ENCODE measurements at places on chromosomes 16 and 17. TPM values are rescaled to one million over a fixed set of nuclear protein-coding genes. Genes with fewer than 3 reads are reported as not detected.

Gene GNAO1
- 21.0 TPM for total RNA-seq

Gene NACA2
- not detected for total RNA-seq

Gene DDX5
- total RNA-seq, result 594 TPM

Gene USP43
- 0.27 TPM for total RNA-seq

Gene ADGRG3
- 7.4 TPM for total RNA-seq

Gene CCL7
- not detected for total RNA-seq

Gene KCNG4
- not detected for total RNA-seq

Gene PERCC1
- 0.74 TPM for total RNA-seq

Gene KRT31
- total RNA-seq, result not detected

GRCh38 chr17:17253406-17253805 lies 16.4 kb upstream of the FLCN start:
- ATAC-seq, result no peak

DNA sequence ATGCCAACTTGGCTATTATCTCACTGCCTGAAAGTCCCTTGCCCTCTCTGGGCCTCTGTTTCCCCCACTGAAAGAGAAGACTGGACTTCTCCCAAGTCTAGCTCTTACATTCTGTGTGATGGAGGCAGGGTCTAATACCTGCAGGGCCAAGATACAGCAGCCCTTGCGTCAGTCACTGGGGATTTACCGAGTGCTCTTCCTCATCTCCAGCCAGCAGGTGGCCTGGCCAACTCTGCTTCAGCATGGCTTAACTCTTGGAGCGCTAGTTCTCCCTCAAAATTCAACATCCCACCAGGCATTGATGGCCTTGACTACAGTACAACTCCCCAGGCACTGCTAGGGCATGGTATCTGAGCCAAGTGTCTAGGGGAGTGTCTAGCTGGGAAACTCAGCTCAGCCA lies 19.9 kb upstream of the MTMR4 start:
- no peak for ATAC-seq

GRCh38 chr17:6580625-6581024 lies 24.3 kb upstream of the PITPNM3 start:
- no peak for ATAC-seq

DNA sequence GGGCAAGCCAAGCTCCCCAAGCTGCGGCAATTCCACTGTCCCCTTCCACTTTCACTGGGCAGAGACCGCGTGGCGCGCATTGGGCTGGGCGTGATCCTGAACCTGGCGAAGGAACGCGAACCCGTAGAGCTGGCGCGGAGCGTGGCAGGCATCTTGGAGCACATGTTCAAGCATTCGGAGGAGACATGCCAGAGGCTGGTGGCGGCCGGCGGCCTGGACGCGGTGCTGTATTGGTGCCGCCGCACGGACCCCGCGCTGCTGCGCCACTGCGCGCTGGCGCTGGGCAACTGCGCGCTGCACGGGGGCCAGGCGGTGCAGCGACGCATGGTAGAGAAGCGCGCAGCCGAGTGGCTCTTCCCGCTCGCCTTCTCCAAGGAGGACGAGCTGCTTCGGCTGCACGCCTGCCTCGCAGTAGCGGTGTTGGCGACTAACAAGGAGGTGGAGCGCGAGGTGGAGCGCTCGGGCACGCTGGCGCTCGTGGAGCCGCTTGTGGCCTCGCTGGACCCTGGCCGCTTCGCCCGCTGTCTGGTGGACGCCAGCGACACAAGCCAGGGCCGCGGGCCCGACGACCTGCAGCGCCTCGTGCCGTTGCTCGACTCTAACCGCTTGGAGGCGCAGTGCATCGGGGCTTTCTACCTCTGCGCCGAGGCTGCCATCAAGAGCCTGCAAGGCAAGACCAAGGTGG lies 9.8 kb downstream of the SARM1 start:
- no peak for ATAC-seq

DNA sequence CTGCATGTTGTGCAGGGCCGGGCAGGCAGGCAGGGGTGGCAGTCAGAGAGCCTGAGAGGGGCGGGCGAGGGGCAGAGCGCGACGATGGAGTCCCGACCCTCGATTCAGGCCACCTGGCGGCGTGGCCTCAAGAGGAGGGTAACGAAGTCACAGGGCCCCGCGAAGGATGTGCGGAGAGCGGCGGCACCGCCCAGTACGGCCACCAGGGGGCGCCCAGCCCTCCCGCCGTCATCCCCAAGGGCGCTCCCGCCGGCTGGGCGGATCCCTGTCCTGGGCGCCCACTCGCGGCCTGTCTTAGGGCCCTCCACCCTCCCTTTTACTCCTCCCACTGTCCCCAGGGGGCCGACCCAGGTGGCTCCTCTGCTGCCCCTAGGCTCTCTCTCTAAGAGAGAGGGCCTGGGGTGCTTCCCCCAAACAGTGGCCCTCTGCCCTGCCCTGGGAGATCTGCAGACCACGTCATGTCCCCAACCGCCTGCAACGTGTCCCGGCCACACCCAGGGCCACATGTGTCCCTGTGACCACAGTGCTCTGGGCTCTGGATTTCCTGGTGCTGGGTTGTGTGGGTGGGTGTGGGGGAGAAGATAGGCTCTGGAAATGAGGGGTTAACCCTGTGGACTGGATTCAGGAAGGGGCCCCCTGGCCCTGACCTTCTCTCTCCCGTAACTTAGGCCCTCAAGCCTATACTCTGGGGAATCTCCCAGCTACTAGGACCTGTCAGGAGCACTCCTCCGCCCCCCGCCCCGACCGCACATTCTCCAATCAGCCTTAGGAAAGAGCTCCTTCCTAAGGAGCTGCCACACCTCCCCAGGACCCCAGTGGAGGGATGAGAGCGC lies 5.9 kb downstream of the DPEP2 start:
- peak; percentile 89 for ATAC-seq

DNA sequence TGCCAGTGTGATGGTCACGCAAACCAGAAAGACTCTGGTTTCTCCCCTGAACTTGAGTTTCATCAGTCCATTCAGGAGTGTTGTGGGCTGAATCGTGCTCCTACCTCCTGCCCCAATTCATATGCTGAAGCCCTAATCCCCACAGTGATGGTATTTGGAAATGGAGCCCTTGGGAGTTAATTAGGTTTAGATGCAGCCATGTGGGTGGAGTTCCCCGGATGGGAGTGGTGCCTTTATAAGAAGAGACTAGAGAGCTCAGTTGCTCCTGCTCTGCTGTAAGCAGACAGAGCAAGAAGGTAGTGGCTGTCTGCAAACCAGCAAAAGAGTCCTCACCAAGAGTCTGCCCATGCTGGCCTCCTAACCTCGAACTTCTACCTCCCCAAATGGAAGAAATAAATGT lies 160.3 kb upstream of the DYNLRB2 start:
- ATAC-seq, result no peak

GRCh38 chr16:79902351-79902750 lies 301.8 kb upstream of the MAF start:
- ATAC-seq, result no peak

- ATAC-seq, result no peak
Observed at GRCh38 chr17:83132251-83133081, 53.1 kb downstream of the METRNL start.

- no peak for ATAC-seq
Observed at GRCh38 chr17:42565523-42566214, 1.2 kb upstream of the MLX start.

GRCh38 chr16:3460585-3460984 lies 17.1 kb downstream of the NAA60 start:
- no peak for ATAC-seq

DNA sequence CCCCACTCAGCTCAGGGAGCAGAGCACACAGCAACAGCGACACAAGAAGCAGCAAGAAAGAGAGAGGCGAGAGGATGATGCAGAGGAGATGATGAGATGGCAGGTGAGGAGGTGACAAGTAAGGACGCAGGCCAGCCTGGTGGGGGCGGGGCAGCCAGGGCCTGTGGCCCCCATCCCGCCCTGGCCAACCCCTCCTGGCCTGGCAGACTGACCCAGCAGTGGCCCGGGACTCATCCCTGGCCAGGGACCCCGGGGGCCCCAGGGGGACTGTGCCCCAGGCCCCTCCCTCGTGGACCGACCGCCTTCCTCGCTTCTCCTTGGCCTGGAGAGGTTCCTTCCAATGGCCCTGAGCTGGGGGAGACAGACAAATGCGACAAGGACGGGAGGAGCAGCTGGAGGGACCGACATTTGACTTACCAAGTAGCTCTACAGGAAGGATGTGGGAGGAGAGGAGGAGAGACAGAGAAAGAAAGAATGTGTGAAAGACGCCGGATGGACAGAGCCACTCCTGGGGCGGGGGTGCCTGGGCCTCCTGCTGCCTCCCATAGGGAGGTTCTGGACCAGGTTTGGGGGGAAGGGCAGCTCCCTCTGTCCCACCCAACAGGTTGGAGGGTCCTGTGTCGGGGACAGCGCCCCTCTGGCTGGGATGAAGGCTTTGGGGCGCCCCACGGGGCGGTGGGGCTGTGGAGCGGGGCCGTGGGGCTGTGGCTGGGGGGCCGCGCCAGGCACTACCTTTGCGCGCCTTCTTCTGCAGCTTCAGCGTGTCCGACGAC lies 6.8 kb downstream of the MTSS2 start:
- no peak for ATAC-seq

- ATAC-seq, result no peak
Observed at GRCh38 chr16:11283820-11284248, 2.7 kb upstream of the PRM1 start.

DNA sequence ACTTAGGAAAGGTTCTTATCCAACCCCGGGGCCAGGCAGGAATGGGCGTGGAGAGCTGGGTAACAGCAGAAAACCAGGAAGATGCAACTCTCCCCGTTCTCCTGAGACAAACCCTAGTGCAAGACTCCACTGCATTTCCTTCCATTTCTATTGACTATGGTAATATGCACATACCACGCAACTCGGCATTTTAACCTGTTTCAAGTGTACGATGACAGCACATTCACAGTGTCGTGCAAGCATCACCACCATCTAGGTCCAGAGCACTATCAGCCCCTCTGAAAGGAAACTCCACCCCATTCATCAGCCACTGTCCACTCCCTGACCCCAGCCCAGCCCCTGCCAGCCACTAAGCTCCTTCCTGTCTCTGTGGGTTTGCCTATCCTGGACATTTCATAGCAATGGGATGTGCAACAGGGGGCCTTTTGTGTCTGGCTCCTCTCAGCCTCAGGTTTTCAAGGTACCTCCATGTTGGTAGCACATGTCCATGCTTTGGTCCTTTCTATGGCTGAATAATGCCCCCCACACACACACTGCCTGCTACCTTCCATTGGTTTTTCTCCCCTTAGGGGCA lies 441.9 kb downstream of the SOX9 start:
- no peak for ATAC-seq

DNA sequence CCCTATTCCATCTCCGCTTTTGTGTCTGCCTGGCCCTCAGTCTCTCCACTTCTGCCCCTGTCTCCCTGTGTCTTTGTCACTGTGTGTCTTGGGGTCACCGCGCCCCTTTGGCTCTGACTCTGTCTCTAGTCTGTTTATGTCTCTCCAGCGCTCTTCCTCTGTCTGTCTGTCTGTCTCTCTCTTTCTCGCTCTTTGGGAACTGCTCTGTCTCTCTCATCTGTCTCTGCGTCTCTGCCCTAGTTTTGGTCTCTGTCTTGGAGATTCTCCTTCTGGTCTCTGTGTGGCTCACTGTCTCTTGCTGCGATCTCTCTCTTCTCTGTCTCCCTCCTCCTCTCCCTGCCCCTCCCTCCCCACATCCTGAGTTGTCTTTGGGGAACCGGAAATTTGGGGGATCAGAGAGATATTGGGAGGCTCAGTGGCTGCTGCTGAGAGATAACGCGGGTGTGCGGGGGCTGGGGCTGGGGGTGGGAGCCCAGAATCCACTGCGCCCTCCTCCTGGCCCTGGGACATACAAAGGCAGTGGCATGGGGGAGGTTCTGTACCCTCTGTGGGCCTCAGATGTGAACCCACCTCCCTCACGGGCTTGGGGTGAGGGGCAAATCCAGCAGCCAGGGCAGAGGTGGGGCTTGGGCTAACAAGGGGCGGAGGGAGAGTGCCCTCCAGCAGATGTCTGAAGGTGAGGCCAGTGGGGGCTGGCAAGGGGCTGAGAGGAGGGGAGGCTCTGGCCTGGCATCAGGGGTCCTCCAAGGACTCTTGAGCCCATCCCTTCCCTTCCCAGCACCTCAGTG lies 24.4 kb downstream of the LAT start:
- ATAC-seq, result no peak

- ATAC-seq, result peak; percentile 34
Observed at GRCh38 chr17:1515640-1516387, 598 bp downstream of the INPP5K start.

DNA sequence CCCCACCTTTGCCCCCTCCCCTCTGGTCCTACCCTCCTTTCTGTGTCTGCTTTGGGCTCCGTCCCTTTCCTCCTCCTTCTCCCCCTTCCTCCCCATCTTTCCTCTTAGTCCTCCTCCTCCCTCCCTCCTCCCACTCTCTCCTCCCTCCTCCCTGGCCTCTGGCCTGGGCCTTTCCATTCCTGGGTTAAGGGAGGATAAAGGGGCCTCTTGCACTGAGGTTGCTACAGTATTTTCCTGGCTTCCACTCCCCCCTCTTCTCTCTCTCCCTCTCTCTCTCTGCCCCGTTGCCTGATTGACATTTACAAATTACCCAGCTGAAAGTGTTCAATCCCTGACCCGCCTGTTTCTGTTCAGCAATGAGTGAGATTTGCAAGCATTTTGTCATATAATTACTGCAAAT lies 44.0 kb downstream of the MRM1 start:
- ATAC-seq, result no peak

GRCh38 chr16:55264949-55265348 lies 59.1 kb upstream of the IRX6 start:
- no peak for ATAC-seq

GRCh38 chr16:57690782-57691471 lies 3.7 kb upstream of the DRC7 start:
- no peak for ATAC-seq

GRCh38 chr17:5260542-5260941 lies 21.5 kb upstream of the RABEP1 start:
- no peak for ATAC-seq

DNA sequence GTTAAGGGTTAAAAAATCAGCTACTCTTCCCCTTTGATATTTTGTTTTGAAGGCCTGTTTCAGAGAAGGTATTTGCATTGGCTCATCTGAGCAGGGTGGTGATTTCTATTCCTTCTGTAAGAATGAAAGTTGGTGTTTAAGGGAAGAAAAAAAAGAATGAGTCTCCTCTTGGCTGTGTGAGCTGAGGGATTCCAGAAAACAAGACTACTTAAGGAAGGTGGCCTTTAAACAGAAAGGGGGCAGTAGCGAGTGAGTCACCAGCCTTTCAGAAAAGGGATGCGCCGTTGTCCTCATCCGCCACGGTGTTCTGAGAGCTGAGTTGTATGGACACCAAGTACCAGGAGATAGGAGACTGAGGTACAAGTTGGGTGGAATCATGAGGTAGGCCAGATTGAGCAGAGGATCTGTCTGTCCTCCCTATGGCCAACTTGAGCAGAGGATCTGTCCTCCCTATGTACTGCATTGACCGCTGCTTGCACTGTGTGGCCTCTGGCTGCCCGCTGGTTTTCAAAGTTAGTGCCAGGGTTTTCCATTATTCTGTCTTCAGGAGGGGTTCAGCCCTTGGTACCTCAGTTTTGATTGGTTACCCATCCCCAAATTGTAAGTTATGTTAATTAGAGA lies 8.2 kb downstream of the PRKCA start:
- no peak for ATAC-seq

DNA sequence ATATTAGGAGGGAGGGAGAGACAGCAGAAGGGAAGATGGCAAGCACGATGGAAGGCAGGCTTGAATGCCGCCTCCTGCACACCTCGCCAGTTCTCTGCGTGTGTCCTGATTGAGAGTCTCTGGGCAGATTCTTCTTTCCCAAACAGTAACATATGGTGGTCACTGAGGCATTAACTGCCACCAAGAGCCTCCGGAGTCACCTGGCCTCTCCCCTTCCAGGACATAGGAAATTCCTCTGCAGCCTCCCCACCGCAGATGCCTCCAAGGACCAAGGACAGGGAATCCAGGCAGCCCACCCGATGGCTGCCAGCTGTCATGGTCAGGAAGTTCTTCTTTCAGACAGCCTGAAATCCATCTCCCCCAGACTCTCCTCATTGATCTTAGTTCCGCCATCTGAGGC lies 149.3 kb downstream of the ENGASE start:
- ATAC-seq, result no peak
